ENCODE measurements at places on chromosomes 4 and X.
A peak's percentile ranks its signal among the peaks of the same experiment; 100 is the strongest.

DNA sequence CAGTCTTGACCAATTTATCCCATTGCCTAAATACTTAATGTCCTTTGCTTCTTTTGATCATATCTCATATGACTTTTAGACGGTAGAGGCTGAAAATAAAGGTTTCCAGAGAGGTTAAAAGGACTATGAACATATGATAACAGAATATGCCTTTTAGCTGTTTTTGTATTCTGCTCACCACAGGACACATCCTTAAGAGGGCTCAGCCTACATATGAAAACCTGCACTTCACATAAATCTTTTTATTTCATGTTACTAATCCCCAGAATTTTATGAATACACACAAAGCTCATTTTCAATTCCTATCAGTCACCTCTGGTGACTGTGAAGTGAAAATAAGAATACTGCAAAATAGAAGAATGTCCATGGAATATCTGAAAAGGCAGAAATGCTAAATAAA lies 92.0 kb downstream of the GPM6A start:
- no peak for DNase-seq

- peak; percentile 26 for DNase-seq
These were observed 73.6 kb upstream of the DHX15 start for GRCh38 chr4:24657768-24658617.

GRCh38 chr4:83329521-83330110 lies 5.0 kb downstream of the HPSE start:
- no peak for DNase-seq

DNA sequence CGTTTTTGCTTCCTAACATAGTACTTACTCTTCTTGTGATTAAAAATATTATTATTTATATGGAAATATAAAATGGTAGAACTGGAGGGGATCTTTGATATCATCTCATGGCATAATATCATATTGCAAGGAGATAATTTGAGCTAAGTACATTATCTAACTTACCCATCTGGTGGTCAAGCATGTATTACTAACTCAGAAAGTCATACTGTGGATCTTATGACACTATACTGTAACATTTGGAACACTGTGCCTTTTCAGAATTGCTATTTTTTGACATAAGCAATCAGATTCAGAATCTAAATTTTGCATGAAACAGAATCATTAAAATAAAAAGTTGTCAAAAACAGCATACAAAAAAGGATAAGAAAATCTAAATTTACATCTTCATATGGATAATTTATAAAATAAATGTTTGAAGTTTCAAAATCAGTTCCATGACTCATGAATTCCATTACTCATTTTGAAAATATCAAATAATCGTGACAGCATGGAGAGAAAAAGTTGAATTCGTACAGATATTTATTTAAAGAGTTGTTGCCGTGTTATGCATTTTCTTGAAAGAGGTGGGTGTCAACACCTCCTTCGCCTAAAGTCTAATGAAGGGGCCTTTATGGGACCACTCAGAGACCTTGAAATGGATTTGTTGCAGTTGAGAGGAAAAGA lies 928.1 kb downstream of the PDHA2 start:
- DNase-seq: no peak

DNA sequence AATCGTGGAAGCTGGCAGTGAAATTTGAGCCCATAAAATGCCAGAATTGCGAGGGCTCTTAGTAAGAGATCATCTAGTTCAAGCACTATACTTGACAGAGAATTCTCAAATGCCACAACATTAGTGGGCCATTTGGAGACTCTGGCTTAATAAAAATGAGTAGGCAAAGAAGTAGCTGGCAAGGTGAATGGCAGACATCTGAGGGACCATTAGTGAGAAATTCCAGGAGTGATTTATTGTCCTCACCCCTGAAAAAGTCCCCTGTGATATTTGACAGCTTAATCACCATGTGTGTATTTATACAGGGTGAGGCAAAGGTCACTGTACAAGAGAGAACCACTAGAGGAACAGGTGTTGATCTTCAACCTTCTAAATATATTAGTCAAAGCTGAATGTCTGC lies 207.5 kb downstream of the CHRDL1 start:
- no peak for DNase-seq

DNA sequence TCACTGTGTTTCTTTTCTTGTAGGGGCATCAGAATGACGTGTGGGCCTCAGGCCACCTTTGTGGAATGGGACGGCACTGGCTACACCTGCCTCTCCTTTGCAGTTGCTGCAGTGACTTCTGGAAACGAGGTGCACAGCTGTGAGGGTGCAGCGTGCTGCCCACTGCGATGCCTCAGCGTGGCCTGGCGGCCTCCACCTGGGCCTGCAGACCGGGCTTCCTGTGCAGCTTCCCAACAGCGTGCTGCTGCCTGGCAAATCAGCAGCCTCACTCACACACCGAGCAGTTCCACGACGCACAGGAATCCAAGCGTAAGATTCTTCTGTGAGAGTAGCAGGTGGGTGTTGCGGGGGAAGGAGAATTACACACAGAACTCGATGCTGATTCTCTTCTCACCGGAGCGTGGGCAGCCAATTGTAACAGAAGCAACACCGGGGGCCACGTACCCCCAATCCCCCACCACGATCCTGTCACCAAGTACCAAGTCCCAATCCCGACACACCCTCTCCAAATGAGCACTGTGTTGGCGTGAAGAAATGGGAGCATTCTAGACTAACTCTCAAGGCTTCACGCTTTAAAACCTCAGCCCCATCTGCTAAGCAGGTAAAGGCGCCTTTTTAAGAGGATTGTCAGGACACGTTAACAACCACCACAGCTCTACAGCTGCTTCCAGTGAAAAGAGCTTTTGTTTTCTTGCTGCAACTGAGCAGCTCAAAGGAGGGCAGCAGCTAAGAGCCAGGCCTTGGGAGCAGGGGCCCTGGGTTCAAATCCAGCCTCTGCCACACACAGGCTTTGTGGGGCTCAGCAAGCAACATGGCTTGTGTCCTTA lies 16.9 kb downstream of the WDR1 start:
- DNase-seq: no peak

GRCh38 chr4:82677327-82677726 lies 115.5 kb upstream of the TMEM150C start:
- no peak for DNase-seq

DNA sequence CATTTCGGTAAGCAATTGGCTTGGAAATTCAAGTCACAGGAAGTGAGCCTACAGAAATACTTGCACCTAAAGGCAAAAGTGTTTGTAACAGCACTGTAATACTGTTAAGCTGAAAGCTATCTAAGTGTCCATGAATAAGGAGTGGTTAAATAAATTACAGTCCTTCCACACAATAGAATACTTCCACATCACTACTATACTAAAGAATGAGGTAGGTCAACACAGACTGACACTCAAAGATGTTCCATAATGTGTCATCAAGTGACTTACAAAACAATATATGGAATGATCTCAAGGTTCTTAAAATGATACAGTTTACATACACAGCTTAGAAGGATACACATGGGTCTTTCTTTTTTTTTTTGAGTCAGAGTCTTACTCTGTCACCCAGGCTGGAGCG lies 27.0 kb downstream of the SLC10A6 start:
- DNase-seq: no peak

GRCh38 chrX:80139564-80139963 lies 125.0 kb downstream of the TBX22 start:
- DNase-seq: no peak

GRCh38 chrX:107290019-107290418 lies 83.6 kb downstream of the DNAAF6 start:
- no peak for DNase-seq

GRCh38 chrX:34987646-34988045 lies 45.0 kb downstream of the FAM47B start:
- no peak for DNase-seq

GRCh38 chrX:150366951-150367545 lies 3.9 kb downstream of the MAMLD1 start:
- DNase-seq: no peak

GRCh38 chr4:138938366-138938690 lies 77.3 kb upstream of the NOCT start:
- no peak for DNase-seq

GRCh38 chr4:103405415-103405814 lies 207.3 kb upstream of the CENPE start:
- no peak for DNase-seq

DNA sequence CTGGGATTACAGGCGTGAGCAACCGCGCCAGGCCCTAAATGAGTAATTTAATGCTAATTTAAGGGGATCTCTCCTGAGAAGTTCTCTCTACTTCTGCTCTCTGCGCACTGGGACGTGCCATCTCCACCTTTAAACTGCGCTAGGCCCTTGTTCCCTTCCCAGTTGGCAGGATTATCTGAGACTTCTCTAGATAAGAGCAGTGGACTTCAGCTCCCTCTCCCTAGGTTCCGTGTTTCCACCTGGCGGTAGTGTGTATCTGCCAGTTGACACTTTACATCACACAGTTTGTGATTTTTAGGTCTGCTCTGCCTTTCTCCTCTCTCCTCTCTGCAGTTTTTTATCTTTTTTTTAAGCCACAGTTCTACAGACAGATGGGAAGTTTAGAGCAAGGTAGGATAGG lies 40.2 kb downstream of the ARHGAP10 start:
- DNase-seq: no peak

DNA sequence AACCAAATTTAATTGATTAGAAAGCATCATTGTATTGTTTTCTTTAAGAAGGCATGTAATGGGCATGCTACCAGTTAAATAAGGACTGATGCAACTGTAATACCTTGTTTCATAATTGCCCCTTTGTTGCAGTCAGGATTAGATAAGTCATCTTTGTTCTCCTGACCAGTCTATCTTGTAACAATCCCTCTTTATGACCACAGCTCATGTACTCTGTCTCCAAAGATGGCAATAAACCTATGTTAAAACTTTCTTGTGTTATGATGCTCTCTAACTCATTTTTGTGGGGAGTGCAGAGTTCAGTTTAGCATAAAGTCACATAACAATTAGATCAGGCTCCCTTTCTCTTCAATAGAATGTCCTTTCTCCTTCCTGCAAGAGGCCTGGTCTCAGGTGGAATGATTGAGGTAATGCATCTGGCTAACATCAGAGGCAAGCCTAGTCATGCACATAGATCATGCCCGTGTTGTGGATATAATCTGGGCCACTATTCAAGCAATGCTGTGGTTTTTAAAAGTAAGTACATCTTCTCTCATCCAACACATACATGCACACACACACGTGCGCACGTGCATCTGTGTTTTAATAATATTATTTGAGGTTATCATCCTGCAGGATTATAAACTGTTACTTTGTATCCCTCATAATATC lies 45.6 kb downstream of the TMEM154 start:
- no peak for DNase-seq

GRCh38 chr4:25842229-25842845 lies 20.5 kb downstream of the SEL1L3 start:
- DNase-seq: no peak

- no peak for DNase-seq
These were observed 280.2 kb upstream of the SLC7A11 start for GRCh38 chr4:138522366-138522765.

DNA sequence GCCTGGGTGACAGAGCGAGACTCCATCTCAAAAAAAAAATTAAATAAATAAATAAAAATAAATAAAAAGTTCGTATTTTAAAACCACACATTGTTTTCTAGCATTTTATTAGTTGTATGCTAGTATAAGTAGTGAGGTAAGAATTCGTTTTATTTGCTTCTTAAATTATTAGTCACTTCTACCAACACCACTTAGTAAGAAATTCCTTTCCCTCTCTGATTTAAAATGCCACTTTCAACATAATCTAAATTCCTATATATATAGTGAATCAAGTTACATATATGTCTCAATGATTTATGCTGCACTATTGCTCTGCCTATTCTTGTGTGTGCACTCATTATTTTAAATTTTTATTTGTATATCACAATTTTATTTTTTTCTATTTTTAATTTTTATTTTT lies 72.1 kb downstream of the MAGEC1 start:
- no peak for DNase-seq

DNA sequence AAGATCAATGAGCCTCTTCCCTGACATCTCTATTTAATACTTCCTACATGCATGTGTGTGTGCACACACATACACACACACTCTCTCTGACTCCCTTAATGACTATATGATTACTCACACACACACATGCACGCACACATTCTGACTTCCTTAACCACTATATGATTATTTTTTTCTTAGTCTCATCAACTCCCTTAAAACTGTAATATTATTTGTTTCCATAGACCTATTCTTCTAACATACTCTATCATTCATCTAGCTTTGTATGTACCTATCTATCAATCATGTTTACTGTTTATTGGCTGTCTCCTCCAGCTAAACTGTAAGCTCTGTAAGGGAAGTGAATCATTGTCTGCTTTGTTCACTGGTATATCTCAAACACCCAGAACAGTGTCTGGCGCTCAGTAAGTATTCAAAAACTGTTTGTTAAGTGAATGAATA lies 236.6 kb downstream of the RASL11B start:
- no peak for DNase-seq
